ENCODE measurements at places on chromosomes 11 and 22.

GRCh38 chr11:119473901-119474681 is 51.1 kb upstream of the THY1 start:
- no peak for DNase-seq

DNA sequence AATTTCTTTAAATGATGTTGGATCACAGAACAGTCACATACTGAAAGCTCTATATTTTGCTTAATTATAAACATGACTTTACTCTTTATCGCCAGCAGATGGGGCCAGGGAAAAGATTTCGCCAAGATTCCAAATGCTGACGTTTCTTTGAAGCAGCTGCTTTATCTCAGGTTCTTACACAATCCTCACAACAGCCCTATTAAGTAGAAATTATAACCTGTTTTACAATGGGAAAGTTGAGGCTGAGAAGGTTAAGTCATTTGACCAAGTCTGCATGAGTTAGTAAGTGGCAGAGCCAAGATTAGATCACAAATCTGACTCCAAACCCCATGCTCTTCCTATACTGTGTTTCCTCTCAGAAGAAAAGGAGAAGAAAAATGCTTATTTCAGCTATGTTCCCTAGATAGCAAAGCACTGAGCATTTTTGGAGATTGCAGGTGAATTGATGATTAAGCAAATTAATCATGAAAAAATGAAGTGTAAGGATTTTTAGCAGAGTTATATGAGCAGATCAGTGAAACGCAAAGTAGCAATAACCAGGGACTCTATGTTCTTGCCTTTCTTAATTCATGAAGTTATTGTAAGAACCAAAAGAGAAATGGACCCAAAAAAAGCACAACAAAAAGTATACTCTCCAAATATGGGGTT is 79.0 kb downstream of the AASDHPPT start:
- DNase-seq: no peak

DNA sequence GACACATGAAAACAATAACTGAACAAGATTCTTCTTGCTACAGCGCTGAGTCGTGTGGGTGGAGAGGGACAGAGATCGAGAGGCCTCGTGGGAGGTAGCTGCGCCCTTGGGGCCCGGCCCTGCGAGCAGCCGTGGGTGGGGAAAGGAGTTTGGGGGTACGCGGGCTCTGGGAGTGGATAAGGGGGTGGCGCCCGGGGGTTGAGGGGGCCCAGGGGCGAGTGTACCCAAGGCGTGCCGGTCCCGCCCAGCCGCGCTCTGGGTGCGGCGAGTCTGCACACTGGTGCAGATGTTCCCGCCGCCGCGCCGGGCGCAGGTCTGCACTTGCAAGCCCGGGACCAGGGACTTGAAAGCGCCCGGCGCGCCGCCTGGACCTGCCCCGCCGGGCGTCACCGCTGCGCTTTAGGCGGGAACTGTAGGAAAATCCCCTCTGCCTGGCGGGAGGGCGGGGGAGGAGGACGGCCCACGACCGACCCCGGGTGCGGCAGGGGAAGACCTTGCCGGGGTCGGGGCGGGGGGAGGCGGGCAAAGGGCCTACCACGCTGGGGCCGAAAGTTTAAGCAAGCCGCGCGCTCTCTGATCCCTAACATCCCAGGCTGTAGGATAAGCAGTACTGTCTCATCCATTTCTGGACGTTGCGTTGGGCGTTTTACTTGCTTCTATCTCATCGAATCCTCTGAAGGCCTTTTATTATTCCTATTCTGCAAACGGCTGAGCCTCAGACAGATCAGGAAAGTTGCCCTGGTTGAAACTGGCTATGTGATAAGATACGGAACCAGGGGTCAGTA is 1.4 kb upstream of the KREMEN1 start:
- DNase-seq: no peak

DNA sequence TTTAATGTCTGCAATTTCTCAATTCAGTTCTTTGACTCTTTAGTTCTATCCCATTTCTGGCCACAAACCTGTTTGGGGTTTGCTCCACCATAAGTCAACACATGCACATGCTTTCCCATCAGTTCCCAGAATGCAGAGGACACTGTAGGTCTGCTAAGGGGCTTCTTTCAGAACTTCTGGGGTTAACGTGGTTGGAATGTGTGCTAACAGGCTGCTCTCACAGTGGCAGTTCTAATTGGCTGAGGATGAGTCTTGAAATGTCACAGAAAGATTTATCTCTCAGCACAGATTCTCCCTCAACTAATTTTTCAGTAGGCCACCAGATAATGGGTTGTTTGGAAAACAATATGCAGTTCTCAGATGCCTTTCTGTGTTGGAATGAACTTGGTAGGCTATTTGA is 703.4 kb downstream of the NTM start:
- DNase-seq: no peak

DNA sequence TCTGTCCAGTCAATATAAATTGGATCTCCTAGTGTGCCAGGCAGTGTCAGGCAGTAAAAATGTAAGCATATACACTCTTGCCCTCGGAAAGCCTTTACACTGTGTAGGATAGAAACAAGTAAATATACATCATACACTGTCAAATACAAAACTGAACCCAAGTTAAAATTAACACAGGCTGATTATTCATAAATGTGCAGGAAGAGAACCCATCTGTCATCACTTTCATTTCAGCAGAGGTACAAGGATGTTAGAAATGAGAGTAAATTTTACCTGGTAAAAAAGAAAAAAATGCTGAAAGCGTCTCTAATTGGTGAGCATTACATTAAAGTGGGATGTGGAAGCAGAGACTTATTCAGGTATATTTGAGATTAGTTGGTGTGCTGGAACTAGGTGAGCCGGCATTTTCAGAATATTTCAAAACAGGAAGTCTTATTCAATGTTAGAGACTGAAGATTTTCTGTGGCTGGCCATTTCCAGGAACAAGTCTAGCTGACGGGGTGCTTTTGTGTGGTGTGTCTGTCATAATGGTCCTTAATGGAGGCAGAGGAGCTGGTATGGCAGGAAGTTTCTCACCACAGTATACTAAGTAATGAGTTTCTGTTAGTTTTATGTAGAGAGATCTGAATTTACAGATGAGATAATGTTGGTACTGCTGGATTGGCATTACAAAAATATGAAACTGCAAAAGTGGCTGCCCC is 192.6 kb downstream of the CASP12 start:
- no peak for DNase-seq

DNA sequence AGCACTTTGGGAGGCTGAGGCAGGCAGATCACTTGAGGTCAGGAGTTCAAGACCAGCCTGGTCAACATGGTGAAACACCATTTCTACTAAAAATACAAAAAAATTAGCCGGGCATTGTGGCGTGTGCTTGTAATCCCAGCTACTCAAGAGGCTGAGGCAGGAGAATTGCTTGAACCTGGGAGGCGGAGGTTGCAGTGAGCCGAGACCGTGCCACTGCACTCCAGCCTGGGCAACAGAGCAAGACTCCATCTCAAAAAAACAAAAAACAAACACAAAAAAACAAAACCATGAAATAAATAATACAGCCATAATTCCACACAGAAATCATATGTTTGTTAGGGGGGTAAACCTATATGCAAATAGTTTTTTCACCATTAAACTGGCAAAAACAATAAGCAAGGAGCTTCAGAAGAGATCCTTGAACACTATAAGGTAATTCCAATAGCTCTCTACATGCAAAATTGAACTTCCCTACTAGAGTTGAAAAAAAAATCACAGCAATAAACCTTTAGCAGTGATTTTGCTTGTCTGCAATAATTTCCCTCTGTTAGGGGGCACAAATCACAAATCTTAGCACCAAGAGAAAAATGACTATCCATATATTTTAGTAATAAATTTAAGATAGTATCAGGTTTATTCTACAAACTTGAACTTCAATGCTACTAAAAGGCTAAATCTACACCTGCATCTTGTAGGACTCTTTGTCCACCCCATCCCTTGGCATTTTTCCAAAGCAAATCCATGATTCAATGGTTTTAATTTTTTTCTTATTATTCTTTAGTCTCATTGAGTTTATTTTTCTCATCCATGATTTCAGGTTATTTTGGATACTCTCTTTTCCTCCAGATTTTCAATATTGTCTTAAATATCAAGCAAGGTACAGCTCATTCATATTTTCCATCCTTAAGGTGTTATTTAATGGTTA is 3.9 kb downstream of the CSTF3 start:
- DNase-seq: no peak

DNA sequence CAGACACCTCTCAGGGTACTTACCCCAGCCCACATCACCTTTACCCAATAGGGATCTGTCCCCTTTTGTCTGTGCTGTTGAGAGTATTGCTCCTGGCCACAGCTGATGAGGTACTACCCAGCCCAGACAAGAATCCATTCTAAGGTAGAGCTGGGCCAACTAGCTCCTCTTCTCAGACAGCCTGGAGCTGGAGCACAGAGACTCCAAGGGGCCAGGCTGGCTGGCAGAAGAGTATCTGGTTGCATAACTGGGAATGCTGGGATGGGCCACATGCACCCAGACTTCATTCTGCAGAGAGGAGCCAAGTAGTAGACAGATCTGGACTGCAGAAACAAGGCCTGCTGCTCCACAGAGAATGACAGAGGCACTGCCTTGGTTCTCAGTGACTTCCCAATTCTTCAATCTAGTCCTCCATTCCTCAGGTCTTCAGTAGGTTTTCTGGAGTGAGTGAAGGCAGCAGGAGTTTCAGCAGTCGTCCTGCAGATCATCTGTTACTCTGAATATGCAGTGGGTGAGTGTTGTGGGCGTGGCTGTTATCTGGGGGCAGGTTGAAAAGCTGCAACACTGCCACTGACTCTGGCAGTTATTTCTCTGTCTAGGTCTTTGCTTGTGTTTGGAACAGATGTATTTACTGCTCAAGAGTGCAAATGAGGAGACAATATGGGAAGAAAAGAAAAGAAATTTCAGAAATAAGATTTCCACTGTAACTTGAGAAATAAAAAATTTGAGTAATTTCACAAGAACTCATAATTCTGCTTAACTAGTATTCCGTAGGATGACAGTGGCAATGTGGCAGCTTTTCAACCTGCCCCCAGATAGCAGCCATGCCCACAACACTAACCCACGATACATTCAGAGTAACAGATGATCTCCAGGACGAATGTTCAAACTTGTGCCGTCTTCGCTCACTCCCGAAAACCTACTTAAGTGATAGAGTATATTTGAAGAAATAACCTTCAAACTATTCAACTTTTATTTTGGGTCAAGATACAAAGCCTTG is 34.9 kb downstream of the MAPK1 start:
- DNase-seq: no peak

- DNase-seq: no peak
These were observed 129.5 kb downstream of the MAML2 start for GRCh38 chr11:96213500-96213899.

DNA sequence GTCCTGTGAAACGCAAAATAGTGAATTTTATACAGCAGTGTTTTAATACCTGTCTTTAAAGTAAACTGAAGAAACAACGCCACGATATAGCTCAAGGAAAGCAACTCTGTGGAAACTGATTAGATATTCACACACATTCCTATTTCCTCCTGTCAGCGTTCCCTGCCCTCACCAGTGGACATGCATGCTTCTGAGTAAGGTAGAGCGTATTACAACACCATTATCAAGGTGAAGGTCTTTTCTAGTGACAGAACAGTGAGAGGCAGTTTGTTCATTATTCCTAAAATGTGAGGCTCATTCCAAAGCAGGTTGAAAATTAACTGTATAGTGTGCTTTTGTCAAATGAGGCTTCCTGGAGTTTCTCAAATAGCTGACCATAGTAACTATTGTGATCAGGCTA is 153.1 kb downstream of the DDX10 start:
- DNase-seq: no peak

- no peak for DNase-seq
These were observed 1351.9 kb downstream of the BRD1 start for GRCh38 chr22:48475661-48476345.

DNA sequence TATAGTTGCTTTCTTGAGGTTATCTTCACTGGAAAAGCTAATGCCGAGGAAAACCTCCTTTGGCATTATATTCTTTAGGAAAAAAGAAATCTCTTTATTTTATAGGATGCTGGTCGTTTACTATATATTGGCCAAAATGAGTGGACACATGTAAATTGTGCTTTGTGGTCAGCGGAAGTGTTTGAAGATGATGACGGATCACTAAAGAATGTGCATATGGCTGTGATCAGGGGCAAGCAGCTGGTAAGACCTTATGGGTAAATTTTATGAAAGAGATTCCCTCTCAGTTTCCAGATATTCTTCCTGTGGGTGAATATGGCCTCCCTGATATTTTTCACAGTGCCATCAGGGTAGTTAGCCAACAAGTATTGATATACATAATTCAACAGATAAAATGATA is 29.4 kb upstream of the TTC36 start:
- DNase-seq: no peak
